ENCODE measurements at places on chromosomes 13 and 19.

- no peak for DNase-seq
Measured at GRCh38 chr19:2711875-2712205, 9.3 kb downstream of the DIRAS1 start.

DNA sequence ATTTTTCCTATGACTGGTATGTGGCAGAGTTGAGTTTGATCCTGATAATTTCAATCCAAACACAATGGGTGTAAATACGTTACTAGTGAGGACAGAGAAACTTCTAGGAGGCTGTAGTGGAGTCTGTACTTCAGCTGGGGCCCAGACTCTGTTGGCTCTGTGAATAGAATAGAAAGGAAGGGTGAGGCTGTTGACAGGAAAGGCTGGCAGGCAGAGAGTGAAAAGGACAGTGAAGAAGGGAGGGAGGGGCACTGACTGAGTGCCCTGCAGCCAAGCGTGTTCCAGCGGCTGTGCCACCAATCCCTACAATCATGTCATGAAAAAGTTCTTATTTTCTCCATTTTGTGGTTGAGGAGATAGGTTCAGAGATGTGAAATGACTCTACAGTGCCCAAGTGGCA lies 80.5 kb downstream of the MBNL2 start:
- DNase-seq = no peak

- no peak for DNase-seq
Measured at GRCh38 chr13:57631596-57632275, at the start of gene PCDH17. Gene PCDH17, plus strand, starts transcription at chr13:57631744. Its CDS starts 803 bp downstream, at chr13:57632547.

DNA sequence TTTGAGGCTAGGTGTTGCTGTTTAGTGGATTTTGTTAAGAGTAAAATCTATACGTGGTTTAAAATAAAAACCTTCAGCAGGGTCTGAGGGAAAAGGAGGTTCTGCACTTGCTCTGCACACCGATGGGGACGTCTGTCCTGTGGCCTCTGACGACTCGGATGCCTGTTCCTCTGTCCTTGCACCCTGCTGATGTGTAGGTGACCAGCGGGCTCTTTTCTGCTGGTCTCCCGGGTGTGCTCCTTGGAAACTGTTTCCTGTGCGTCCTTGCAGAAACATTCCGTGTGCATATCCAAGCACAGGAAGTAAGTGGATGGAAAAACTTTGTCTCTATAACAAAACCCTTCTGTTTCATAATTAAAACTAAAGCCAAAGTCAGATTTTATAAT lies 3.8 kb downstream of the ATP4B start:
- no peak for DNase-seq

GRCh38 chr19:3362217-3362906 lies 4.0 kb upstream of the NFIC start:
- no peak for DNase-seq

DNA sequence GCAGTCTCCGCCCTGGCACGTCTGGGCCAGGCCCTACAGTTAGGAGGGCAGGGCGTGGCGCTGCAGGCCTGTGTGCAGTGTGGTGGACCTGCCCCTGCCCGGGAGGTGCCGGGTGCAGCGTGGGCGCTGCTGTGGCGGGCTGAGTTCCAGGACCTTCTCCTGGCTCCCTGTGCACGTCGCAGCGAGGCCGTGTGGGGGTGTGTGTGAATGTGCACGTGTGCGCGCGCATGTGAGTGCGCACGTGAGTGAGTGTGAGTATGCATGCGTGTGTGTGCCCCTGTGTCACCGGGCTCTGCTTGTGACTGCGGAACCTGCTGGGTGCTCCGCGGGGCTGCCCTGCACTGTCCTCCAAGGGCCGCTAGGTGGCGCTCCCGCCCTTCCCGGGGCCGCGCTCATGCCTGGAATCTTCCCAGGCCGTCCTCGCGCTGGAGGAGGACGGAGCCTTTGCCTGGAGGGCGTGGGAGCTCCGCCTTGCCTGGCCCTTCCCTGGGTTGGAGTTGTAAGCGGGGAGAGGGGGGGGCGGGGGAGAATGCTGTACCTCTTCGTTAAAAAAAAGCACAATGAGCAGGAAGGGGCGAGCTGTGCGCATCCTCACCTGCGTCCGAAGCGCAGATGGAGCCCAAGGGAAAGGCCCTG lies 79.3 kb downstream of the KDM4B start:
- DNase-seq = peak; percentile 71

DNA sequence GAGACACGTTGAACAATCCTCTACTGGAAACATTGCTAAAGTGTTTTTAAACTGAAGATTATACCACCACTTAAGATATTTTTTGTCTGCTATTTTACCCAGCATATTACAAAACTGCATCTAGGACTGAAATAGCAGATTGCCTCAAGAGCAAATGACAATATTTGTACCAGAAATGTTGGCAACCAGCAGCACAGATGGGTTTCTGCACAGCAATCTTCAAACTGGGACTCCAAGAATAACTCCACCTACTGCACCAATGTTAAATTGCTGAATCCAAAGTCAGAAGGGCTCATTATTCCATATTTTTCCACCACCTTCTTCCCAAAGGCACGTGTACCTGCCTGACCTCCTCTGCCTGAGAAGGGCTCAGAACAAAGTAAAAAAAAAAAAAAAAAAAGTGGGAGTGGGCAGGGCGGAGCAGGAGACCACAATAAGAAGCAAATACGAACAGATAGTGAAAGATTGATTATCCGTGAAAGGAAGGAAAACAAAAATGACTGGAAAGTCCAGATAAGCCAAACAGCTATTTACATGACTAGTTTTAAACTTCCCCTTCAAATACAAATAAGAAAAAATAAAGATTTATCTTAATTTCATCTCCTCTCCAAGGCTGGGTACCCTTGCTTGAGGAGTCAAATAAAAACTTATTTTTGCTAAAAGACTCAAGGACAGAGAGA lies 79.4 kb downstream of the FOXO1 start:
- DNase-seq = no peak

DNA sequence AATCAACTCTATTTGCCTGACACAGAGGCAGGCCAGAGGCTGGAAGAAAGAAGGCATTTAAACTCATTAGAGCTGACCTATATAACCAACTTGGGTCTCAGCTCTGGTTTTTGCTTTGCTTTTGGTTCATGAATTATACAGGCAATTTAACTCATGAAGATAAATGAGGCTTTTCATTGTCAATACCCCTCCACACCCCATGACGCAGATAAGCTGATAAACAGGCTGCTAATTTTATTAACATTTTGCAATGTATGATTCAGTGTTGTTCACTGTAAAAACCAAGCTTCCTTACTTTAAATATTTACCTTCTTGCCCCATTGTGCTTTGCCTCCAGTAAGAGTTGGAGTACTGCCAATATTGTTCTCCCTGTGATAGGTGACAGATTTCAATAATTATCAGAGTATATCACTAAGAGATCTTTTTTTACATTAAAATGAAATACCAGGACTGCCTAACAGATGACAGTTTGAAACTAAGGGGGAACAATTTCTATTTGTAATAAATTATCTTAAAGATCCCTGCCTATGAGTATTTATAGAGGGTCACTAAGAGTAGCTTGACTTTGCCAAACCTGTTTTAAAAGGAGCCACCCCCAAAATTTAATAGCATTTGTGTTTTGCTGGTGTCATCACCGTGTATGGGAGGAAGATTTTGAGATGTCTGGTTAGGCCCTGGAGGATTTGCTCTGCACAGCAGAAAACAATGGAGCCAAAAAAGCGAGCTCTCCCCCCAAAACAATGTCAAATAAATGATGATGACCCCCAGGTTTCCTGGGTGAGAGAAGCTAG lies 472.7 kb upstream of the NBEA start:
- DNase-seq = no peak

DNA sequence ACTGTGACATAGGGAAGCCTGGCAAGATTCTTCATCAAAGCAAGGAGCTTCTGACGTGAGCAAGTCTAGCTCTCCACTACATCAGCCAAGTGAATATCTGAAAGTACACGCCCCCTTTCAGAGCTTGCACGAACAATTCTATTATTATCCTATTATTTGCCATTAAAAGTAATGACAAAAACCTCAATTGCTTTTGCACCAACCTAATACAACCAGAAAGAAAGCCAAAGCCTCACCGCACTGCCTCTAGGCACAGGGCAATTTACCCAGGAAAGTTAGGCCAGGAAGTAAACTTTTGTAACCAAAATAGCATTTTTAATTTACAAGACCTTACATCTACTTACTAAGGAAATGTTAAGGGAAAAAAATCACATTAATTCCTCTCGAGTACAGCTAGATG lies 41.2 kb downstream of the LATS2 start:
- DNase-seq = no peak

- no peak for DNase-seq
Measured at GRCh38 chr13:67299072-67299635, 69.0 kb upstream of the PCDH9 start.

DNA sequence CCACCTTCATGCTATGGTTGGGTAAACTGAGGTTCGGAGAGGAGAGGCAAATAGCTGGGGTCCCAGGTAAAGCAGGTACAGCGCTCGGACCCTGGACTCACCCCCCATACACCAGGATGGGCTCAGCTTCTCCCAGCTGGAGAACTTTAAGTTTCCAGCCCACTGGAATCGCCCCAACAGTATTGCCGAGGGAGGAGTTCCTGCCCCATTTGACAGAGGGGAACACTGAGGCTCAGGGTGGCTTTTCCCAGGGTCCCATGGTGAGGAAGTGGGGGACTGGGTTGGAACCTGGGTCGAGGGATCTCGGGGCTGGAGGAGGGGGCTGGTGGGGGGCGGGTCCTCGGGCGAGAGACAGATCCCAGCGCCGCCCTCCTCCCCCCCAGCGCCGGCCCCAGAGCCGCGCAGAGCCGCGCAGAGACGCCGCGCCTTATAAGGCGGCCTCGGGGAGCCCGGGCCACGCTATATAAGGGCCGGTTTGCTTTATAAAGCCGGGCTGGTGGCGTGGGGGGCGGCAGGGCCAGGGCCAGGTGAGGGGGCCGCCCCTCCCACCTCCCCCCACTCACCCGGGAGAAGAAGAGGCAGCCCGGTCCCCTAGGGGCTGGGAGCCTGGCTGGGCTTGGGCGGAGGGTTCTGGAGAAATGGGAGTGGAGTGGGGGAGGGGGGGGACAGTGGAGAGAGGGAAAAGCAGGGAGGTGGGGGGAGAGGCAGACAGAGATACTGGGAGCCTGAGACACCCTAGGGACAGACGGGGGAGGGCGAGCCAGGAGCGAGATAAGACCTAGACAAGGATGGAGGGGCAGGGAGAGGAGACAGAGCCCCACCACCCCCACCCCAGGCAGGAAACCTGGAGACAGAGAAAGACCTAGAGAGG lies 1.1 kb downstream of the CNN1 start:
- no peak for DNase-seq

- DNase-seq = no peak
Measured at GRCh38 chr19:45785097-45785496, 2.8 kb upstream of the DMPK start.

DNA sequence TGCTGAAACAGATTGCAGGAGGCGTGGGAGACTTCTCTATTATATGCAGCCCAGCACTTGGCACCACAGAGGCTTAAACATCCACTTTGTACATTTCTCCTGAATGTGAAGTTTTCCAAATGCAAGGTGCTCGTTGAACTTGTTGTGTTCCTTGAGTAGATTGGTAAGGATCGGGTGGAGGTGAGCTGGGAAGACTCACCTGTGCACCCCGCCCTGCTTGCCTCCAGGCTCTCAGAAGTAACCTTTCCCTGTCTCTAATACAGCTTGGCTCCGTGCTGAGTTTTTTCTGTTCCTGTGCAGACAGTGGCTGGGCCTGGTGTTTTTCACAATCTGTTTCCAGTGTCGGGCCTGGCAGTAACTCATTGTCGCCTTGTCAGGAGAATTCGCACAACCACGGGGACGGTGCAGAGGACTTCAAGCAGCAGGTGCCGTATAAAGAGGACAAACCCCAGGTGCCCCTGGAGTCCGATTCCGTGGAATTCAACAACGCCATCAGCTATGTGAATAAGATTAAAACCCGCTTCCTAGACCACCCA lies 12.3 kb downstream of the SIN3B start:
- no peak for DNase-seq

- no peak for DNase-seq
Measured at GRCh38 chr19:33139165-33139564, 7.3 kb downstream of the WDR88 start.

DNA sequence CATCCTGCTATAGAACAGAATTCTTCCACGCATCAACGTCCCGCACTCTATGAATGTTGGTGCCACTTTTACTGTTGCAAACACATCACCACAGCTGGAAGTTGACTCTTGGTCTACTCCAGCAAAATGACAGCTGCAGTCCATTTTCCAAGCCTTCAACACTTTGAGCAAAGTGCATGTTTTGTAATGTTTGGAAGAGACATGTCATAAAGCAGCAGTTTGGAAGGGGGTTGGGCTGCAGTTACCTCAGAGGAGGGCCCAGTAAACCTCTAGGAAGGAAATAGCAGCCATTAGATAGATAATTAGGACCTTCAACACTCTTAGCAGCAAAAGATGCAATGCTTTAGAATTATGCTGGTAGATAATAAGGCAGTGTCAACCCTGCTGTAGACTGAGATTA lies 323.6 kb downstream of the TDRD3 start:
- DNase-seq = no peak

DNA sequence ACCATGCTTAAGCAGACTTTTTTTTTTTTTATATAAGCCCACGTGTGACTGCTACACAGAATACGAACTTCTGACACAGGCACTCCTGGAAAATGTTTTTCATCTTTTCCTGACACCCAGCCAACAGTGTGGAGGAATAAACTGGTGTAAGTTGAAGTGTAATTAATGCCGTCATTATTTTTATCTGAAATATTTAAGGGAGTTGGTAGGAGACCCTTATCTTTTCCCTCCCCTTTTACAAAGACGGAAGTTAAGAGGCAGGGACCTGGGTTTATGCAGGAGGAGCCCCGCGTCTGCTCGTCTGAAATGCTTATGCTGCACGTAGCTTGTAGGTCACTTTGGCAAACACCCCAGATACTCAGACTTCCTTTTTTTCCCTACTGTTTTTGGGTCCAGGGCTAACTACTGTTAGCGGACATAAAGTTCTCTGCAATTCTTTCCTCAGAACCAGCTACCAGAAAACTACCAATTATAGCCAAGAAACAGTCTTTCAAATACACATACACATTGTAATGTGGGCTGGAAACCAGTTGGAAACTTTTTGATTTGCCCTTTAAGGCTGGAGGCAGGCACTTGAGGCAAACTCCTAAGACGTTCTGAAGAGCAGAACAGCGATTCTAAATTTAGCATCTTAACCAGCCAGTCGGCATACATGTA lies 50.8 kb downstream of the EFNB2 start:
- DNase-seq = no peak

DNA sequence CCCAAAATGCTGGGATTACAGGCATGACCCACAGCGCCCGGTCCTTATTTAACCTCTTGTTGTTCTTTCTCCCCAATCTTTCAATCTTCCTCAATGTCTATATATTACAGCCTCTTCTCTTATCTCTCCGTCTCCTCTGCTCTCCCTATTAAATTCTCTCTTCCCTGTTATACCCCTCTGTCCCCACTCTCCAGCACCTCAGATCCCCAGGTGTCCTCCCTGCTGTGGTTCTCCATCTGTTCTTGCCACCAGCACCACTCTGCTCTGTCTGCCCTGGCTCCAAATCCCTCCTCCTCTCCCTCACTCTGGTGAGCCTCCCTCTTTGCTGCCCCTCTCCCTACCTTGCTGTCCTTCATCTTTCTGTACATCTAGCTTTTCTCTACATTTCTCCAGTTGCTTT lies 1.1 kb downstream of the ZNF600 start:
- DNase-seq = no peak

Measured in activated CD4-positive, alpha-beta T cell treated with anti-CD3 and anti-CD28 coated beads, Interleukin-2, Interleukin-6, amounts not matched to agents 100 ng/mL and 50 ng/mL, durations not matched to agents 16 hours and 8 hours (primary cell).